ENCODE measurements at places on chromosomes 11 and 22. TPM values are rescaled to one million over a fixed set of nuclear protein-coding genes. Genes with fewer than 3 reads are reported as not detected.

Gene PLEKHB1
- total RNA-seq, result 3.2 TPM

Gene RFPL3
- not detected for total RNA-seq

DNA sequence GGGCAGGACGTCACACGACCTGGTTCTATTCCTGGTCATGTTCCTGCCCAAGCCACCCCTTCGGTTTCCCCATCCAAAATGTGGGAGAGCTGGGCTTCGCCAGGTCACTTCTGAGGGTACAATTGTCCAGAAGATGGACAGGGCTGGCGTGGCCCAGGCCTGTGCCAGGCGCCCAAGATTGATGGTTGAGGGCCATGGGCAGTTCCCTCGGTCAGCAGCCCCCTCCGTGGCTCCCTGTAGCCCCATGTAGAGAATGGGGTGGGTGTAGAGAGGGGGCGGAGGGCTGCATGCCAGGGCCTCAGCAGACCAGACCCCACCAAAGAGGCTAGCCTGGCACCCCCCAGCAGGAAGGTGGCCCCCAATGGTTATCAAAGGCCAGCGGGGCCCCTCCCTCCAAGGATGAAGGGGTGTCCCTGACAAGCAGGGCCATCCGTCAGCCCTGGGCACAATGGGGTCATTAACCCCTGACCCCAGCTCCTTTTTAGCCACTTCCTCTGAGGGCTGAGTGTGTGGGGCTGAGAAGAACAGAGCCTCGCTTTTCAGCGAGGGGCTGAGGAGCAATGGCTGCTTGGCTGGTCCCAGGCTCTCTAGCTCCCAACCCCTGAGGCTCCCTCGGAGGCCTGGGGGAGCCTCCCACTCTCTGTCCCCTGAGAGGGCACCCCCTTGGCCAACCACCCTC, 11.0 kb upstream of the PICK1 start:
- H3K27me3 ChIP-seq, result peaks cover 14% of the 10 kb centered on the region
- H3K36me3 ChIP-seq, result no peaks in the 10 kb centered on the region
- no peaks in the 10 kb centered on the region for H3K4me1 ChIP-seq
- DNase-seq, result no peak
- H3K27ac ChIP-seq, result no peak overlapping the region

- H3K4me1 ChIP-seq, result peaks cover 33% of the 10 kb centered on the region
- DNase-seq, result peak; percentile 80
- H3K27ac ChIP-seq, result peak overlapping the region; percentile 90
- H3K27me3 ChIP-seq, result no peaks in the 10 kb centered on the region
- H3K4me3 ChIP-seq, result peak overlapping the region; percentile 83
Measured at GRCh38 chr22:21642584-21643448, 714 bp downstream of the SDF2L1 start.

Gene PNPLA5
- total RNA-seq, result not detected

GRCh38 chr11:126328938-126329643, 25.2 kb downstream of the DCPS start:
- DNase-seq, result no peak
- peaks cover 13% of the 10 kb centered on the region for H3K36me3 ChIP-seq
- no peak overlapping the region for H3K4me3 ChIP-seq
- peak overlapping the region; percentile 88 for H3K27ac ChIP-seq

DNA sequence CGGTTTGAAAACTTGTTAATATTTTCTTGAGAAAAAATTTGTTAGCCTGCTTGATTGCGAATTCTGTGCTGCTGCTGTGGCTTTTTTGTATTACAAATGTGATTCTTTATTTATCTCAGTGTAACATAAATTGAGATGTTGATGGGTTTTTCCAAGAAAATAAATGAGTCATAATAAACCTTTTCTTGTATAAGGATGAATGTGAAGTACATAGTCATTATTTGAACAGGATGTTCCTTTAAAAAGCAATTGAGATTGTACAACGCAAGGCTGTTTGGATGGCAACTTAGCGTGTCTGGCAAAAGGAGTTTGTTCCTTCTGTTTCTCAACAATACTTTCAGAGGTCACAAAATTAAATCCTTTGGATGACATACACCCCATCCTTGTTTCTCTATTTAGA, 24.6 kb upstream of the CARD18 start:
- H3K4me1 ChIP-seq, result peaks cover 3% of the 10 kb centered on the region
- no peak overlapping the region for H3K4me3 ChIP-seq
- H3K27ac ChIP-seq, result no peak overlapping the region
- no peak for DNase-seq

DNA sequence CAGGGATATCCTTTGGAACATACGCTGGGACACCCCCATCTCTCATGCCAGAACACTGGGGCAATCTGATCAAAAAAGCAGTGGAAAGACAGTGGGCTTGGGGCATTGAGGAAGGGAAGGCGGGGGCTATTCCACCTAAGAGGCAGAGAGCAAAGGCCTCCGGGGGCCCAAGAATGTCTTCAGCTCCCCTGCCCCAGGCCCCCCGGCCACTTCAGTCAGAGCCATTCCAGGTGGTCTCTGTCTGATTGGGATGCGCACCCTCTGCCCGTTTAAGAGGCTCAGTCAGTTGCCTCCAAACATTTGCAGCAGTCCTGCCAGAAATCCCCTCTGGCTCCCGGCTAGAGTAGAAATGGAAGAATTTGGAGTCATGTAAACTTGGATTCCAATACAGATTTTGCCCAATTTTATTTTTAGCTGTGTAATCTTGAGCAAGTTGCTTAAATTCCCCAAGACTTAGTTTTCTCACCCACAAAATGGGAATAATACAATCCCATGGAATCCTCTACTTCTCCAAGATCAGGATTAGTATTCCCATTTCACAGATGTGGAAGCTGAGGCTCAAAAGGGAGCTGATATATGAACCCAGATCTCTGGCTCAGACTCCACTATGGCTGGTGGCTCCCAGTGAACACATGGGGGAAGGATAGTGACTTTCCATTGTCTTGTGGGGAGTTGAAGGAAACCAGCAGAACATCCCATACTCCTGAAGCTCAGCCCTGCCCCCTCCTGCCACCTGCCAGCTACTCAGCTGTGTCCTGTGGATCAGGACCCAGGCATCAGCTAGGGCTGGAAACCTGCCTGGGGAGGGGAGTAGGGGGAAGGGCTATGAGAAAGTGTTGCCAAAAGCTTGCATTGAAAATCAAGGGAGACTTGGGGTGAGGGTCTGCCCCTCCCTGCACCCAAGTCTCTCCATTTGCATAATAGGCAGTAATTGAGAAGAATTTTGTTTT, 6.1 kb upstream of the WNT11 start:
- peaks cover 47% of the 10 kb centered on the region for H3K27me3 ChIP-seq
- H3K36me3 ChIP-seq, result no peaks in the 10 kb centered on the region
- H3K27ac ChIP-seq, result no peak overlapping the region
- peaks cover 9% of the 10 kb centered on the region for H3K4me1 ChIP-seq
- H3K4me3 ChIP-seq, result no peak overlapping the region

Gene C11orf97
- total RNA-seq, result not detected

DNA sequence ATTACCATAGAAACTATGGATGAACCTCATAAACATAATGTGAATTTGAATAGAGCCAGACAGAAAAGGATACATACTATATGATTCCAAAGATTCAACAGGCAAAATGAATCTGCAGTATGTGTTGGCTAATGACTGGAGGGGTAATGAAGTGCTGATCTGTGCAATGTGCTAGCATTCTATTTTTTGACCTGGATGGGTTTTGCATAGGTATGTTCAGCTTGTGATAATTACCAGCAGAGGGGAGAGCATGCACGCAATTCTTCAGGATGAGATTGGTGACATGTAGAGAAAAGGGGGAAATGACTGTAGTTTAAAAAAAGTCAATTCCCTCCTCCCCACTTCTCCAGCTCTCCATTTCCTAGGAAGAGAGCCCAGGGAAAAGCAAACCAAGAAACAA, 618 bp upstream of the CCDC81 start:
- H3K36me3 ChIP-seq, result peaks cover 7% of the 10 kb centered on the region
- H3K27me3 ChIP-seq, result peaks cover 4% of the 10 kb centered on the region
- H3K27ac ChIP-seq, result no peak overlapping the region
- no peak overlapping the region for H3K4me3 ChIP-seq

GRCh38 chr11:105032495-105032894, 2.4 kb downstream of the CASP1 start:
- peaks cover 48% of the 10 kb centered on the region for H3K4me1 ChIP-seq
- H3K27me3 ChIP-seq, result no peaks in the 10 kb centered on the region
- H3K36me3 ChIP-seq, result peaks cover 56% of the 10 kb centered on the region

- peaks cover 3% of the 10 kb centered on the region for H3K27me3 ChIP-seq
- no peak for DNase-seq
- H3K27ac ChIP-seq, result peak overlapping the region; percentile 51
- H3K4me3 ChIP-seq, result no peak overlapping the region
Measured at GRCh38 chr22:30248484-30248883, 1.9 kb upstream of the LIF start.

GRCh38 chr11:41003339-41004282, 455.8 kb downstream of the LRRC4C start:
- no peaks in the 10 kb centered on the region for H3K4me1 ChIP-seq
- no peaks in the 10 kb centered on the region for H3K36me3 ChIP-seq
- H3K4me3 ChIP-seq, result no peak overlapping the region
- H3K27me3 ChIP-seq, result no peaks in the 10 kb centered on the region

Gene OR52A1
- total RNA-seq, result not detected

DNA sequence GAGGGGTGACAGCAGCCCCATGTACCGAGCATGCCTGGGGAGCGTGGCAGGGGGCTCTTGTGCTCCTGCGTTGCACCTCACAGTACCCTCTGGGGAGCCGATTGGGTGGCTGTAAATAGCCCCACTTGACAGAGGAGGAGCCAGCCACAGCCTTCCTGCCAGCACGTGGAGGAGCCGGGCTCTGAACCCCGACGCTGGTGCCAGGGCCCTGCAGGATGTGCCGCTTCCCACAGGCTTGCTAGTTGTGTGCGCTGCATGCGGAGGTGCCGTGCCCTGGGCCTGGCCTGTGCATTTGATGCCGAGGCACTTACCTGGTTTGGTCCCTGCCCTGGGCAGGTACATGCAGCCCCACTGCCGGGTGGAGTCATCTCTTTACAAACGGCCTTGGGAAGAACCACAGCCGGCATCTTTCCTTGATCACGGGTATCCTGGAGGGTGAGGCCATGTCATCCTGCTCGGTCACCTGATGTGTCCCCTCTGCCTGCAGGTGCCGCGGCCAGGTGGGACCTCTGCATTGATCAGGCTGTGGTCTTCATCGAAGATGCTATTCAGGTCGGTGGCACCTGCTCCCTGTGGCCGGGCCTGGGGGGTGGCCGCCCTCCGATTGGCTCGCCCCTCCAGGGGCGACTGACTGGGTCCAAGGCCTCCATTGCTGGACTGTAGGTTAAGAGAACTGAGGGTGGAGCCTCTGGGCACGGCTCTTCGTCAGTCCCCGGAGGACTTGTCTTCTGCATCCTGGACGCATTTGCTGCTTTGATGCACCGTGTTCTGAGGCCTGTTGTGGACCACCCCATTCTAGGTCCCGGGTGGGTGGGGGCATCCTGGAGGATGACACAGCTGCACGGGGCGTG, 5.0 kb downstream of the TPCN2 start:
- no peak overlapping the region for H3K4me3 ChIP-seq
- H3K27ac ChIP-seq, result no peak overlapping the region
- H3K27me3 ChIP-seq, result no peaks in the 10 kb centered on the region
- H3K4me1 ChIP-seq, result peaks cover 51% of the 10 kb centered on the region
- no peak for DNase-seq

GRCh38 chr11:9787981-9788521, 124.2 kb downstream of the SWAP70 start:
- no peak for DNase-seq
- no peak overlapping the region for H3K27ac ChIP-seq
- H3K4me1 ChIP-seq, result peaks cover 9% of the 10 kb centered on the region
- no peaks in the 10 kb centered on the region for H3K36me3 ChIP-seq

Gene TMEM191C
- 0.99 TPM for total RNA-seq

DNA sequence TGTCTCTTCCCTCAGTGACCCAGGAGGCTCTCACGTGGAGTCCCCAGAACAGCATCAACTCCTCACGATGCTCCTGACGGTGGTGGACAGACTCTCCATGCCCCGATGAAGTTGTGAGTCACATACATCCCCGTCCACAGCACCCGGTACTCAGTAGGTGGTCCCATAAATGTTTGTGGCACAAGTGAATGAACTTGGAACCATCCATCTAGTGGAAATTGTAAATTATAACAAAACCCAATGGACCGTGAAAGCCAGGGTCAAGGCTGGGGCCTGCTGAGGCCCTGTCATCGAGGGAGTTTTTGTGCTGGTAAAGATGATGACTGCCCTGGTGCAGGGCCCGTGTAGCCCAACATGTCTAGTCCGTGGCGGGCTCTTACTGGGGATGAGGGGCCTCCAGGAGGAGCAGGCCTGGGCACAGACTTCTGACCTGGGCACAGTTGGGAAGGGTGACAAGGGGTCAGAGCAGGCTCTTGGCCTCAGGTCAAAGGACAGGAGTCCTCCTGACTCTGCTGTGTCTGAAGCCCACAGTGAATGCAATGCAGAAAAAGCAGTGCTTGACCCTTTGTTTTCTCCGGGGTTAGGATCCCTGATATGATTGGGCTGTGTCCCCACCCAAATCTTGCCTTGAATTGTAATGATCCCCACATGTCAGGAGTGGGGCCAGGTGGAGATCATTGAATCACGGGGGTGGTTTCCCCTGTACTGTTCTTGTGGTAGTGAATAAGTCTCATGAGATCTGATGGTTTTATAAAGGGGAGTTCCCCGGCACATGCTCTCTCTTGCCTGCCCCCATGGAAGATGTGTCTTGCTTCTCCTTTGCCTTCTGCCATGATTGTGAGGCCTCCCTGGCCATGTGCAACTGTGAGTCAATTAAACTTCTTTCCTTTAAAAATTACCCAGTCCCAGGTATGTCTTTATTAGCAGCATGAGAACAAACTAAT, 20.0 kb upstream of the SMIM38 start:
- no peaks in the 10 kb centered on the region for H3K27me3 ChIP-seq
- no peak overlapping the region for H3K4me3 ChIP-seq
- peaks cover 4% of the 10 kb centered on the region for H3K36me3 ChIP-seq
- peaks cover 2% of the 10 kb centered on the region for H3K4me1 ChIP-seq
- H3K27ac ChIP-seq, result no peak overlapping the region
- no peak for DNase-seq

Gene UCP2
- 288 TPM for total RNA-seq

Gene RFPL1
- not detected for total RNA-seq

DNA sequence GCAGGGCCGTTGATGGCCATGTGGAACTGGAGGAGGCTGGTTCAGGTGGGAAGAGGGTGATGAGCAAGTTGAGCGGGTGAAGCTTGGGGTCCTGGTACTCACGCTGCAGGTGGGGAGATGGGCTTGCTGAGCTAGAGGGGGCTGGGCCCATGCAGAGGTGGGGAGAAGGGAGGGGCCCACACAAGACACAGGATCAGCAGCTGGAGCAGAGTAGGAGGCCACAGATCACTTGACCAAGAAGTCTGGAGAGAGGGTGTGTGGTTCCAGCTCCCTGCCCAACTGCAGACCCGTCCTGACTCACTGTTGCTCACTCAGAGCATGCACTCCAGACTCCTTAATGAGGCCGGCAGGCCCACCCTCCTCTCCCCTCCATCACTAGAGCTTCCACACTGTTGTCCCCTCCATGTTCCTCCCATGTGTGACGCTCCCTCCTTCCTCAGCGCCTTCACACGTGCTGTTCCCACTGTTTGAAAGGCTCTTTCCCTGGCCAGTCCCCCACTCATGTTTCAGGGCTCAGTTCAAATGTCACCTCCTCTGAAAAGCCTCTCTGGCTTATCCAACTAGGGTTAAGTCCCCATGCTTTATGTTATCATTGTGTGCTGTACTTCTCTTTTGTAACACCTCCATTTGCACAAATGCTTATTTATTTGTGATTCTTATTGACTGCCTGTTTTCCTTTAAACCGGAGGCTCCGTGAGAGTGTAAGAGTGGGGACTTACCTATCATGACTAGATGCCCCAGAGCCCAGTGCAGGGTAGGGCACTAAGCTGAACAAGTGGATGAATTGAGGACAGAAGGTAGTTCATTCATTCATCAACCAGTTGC, 2.3 kb downstream of the CCDC86 start:
- H3K27ac ChIP-seq, result peak overlapping the region; percentile 72
- H3K36me3 ChIP-seq, result peaks cover 6% of the 10 kb centered on the region
- DNase-seq, result no peak
- no peaks in the 10 kb centered on the region for H3K27me3 ChIP-seq
- peak overlapping the region; percentile 84 for H3K4me3 ChIP-seq

Gene APBB1
- 38.7 TPM for total RNA-seq
